ENCODE measurements at places on chromosomes 5 and 9.
A peak's percentile ranks its signal among the peaks of the same experiment; 100 is the strongest.

- DNase-seq = no peak
Observed at GRCh38 chr9:92147030-92147851, 32.0 kb upstream of the SPTLC1 start.

GRCh38 chr5:38736089-38736488 is 109.7 kb upstream of the OSMR start:
- DNase-seq = no peak

DNA sequence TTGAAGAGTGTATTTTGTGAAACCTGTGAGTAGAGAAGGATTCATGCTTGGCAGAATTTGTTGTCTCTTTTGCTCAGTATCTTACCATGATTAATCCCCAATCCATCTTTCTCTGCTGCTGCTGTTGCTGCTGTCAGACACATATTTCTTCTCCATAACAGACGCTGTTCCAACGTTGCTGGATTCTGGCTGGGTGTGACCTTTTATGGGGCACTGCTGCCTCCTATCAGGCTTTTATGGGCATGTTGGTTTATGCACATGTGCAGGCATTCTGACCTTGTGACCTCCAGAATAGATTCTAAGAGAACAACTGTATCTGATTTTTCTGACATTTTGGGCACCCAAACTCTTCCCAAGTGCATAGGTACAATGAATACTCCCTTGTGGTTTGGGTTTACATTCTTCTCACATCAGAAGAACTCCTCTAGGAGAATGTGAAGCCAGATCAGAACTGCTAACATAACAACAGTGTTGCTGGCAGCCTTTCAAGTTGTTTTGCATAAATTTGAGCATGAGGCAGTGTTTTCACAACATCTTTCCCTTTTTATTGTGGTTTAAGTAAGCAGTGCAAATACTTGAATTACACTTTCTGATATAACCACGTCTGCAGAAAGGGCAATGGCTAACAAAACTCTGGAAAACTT is 9.2 kb upstream of the ISL1 start:
- DNase-seq = no peak

- no peak for DNase-seq
Observed at GRCh38 chr9:88972401-88972800, 18.9 kb upstream of the S1PR3 start.

DNA sequence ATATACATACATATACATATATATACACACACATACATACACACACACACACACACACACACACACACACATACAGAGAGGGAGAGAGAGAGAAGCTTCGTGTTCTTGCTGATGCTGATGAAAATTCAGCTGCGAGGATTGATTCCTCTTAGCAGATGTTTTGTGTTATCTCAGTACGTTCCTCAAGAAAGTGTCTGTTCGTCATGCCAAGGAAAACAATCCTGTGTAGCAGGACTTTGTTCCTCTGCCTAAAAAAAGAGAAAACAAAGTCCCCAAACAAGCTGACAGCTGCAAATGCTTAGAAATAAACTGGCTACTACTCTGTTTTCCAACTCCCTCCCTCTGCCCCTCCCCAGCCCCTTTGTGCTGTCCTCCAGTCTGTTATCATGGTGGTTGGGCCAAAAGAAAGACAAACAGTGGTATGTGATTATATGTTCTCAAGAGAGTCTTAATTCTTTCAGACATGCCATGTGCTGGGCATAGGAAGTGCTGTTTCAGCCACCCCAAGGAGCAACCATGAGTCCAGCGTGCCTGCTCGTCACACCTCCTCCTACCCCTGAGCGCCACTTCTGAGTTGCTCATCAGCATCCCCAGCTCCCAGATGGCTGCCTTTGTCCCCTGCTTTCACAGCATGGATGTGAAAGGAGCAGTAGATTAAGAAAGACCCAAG is 71.5 kb upstream of the EQTN start:
- peak; percentile 72 for DNase-seq

DNA sequence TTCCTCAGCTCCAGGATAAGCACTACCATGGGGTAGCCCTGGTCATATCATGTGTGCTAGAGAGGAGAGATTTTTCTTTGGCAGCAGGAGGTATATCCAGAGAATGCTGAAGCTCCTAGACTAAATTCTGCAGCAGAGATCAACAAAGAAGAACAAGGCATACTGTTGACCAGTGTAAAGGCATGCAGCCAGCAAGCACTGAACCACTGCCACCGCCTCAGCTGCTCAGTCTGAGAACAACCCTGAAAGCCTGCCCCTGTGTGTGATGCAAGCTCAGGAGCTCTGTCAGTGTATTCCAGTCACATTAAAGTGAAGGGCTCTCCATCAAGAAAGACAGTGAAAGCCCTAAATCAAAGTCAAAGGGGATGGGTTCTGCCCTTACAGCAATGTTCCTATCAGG is 439.5 kb upstream of the CD180 start:
- DNase-seq = peak; percentile 90

DNA sequence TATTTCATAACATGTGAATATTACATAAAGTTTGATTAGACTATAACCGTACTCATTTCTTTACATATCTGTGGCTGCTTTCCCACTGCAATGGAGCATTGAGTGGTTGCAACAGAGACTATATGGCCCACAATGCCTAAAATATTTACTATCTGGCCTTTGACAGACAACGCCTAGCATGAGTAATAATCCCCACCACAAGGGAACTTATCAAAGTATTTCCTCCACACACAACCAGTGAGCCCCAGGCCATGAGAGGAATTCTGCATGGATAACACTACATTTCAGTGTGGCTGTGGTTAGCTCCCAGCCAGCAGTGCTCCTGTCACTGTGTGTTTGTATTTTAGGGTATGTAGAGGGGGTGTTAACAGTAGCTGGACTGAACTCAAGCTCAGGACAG is 54.8 kb downstream of the FAM81B start:
- no peak for DNase-seq

DNA sequence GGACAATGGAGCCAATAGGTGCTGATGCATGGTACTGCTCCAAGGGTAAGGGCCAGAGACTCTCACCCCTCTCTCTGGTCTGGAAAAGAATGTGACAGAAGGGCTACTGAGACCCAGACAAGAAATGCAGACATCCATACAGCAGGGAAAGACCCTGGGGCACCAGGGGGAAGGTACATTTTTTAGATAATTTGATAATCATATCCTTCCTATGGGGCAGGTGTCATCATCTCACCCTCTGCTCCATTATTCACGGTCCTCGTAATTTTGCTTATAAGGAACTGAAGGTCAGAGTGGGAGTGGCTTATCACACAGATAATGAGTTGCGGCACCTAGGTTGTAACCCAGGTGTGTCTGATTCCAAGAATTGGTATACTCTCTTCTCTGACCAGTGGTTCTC is 90.0 kb downstream of the TRIM32 start:
- DNase-seq = no peak

- peak; percentile 62 for DNase-seq
Observed at GRCh38 chr9:33676746-33677505, 118.4 kb upstream of the PRSS3 start.

DNA sequence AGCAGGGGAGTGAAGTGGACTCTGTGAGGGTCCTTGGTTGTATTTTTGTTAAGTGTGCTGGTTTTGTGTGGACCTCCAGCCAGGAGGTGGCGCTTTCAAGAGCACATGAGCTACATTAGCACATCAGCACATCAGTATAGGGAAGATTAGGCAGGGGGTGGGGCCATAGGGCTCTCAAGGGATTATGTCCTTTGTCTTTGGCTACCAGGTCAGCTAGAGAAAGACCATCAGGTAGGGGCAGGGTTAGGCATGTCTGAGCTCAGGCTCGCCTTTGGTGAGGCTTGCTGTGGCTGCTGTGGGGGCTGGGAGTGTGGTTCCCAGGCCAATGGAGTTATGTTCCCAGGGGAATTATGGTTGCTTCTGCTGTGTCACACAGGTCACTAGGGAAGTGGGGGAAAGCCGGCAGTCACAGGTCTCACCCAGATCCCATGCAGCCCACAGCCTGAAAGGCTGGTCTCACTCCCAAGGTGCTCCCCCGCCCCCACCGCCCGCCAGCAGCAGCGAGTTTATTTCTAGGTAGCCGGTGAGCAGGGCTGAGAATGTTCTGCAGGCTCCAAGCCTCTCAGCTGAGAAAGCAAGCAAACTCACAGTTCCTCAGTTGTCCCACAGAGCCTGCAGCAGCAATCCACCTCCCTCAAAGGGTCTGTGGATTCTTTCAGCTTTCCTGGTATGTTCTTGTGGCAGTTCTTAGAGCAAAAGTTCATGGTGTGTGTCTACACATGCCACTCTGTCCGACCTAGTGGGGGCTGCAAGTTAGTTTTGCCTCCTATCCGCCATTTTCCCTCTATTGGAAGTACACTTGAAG is 13.7 kb downstream of the OR1J1 start:
- DNase-seq = no peak

- DNase-seq = peak; percentile 92
Observed at GRCh38 chr5:177447611-177448243, 1.1 kb downstream of the PRR7 start.

DNA sequence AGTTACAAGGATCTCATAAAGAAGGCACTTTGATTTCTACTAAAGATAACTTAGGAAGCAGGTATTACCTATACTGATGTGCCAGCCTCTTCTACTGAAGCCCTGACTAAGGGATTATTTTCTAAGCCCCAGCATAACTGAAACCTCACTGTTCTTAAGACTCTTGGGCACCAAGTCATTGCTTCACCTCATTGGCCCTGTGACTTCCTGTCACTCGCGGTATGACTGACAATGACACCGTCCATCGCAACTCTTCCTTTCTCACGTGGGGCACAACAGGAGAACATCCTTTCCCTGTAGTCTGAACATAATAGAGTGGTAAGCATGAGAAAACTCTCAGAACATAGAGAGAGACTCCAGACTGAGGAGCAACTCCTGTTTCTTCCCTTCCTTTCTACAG is 6.4 kb downstream of the OR2V2 start:
- DNase-seq = no peak

GRCh38 chr9:125142560-125143376 is 560 bp downstream of the SCAI start:
- peak; percentile 14 for DNase-seq

- DNase-seq = no peak
Observed at GRCh38 chr5:28254846-28255245, 1216.5 kb upstream of the CDH9 start.

DNA sequence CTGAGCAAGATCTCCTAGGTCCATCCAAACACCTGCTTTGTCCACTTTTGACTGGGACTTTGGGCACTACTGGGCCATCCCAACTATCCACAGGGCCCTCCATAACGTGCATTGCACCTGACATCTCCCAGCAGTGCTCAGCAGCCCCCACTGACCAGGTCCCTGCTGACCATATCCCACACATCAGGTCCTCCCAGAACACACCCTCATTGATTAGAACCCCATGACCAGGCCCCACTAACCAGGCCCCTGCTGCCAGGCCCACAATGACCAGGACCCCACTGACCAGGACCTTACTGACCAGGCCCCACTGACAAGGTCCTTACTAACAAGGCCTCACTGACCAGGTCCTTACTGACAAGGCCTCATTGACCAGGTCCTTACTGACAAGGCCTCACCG is 93.9 kb upstream of the CTSV start:
- no peak for DNase-seq

DNA sequence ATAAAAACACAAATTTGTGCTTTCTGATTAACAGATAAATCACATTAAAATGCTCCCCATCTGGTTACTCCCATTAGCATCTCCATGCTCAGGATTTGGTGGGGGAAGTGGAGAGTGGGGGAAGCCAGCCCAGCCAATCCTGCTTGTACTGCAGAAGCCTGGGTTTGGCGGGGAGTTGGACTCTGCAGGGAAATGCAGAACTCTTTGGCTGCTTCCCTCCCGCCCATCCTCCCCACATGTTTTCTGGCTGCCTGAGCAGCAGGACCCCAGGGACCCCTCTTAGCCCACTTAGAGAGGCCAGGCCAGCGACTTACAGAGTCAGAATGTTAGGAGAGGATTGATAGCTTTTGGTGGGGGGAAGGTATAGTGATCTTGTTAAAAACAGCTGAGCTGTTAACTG is 59.5 kb upstream of the FOXI1 start:
- peak; percentile 56 for DNase-seq

DNA sequence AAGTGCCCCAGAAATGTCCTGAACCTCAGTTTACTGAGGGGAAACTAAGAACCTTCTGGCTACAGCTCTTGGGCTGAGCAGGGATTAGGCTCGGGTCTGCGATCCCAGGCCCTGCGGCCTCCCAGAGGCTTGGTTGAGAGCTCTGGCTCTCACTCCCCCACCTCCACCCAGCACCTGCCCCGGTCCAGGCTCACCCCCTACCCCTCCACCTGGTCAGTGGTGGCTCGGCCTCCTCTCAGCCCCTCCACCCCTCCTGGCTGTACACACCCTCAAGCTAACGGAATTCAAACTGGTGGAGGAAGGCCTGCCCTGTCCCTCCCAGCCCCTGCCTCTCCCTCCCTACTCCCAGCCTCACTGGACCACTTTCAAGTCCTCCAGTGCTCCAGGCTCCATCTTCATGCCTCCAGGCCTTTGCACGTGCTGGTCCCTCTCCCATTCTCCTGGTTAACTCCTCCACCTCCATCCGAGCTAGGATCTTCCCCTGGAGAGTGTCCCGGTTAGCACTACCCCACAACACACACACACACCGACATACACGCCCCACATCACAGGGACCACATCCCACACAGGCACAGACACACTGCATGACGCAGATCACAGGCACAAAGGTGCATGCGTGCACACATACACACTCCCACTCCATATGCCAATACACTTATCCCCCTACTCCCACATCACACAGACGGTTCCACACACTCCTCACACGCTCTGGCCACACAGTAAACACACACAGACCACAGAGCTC is 130.9 kb downstream of the C9orf50 start:
- peak; percentile 27 for DNase-seq

DNA sequence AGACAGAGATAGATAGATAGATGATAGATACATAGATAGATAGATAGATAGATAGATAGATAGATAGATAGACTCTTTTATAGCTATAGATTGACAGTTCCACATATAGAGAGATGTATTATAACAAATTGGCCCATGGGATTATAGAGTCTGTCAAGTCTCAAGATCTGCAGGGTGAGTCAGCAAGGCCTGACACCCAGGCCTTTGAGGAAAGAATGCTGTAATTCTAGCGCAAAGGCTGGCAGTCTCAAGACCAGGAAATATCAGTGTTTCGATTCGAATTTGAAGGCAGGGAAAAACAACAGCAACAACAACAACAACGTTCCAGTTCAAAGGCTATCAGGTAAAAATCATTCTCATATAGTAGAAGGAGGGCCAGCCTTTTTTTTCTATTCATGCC is 339.2 kb upstream of the CDH9 start:
- DNase-seq = no peak

DNA sequence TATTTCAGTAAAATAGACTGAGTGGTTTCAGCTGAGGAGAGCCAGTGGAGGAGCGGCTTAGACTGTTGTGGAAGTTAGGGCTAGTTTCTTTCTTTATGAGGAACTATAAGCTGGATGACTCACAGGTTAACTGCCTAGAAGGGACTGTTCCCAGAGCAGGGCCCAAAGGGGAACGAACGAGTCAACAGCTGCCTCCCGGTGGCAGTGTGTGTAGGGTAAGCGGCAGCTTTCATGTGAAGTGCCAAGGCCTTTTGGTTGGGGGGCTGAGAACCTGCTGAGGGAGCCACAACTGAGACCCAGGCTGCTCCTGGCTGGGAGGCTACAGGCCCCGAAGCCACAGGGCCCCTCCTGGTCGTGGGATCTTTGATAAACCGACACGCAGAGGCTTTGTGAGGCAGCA is 7.0 kb downstream of the SQSTM1 start:
- DNase-seq = no peak

Measured in Ammon's horn (tissue), 1 donor.